Activated CD4-positive, alpha-beta memory T cell treated with anti-CD3 and anti-CD28 coated beads, Interleukin-2, amount 10 ng/mL, durations not matched to agents 7 days and 5 days (primary cell): ENCODE measurements at places on chromosomes 11 and 22.
A peak's percentile ranks its signal among the peaks of the same experiment; 100 is the strongest.

- DNase-seq = peak; percentile 42
Observed at GRCh38 chr11:5280582-5281102, 10.9 kb upstream of the HBE1 start.

DNA sequence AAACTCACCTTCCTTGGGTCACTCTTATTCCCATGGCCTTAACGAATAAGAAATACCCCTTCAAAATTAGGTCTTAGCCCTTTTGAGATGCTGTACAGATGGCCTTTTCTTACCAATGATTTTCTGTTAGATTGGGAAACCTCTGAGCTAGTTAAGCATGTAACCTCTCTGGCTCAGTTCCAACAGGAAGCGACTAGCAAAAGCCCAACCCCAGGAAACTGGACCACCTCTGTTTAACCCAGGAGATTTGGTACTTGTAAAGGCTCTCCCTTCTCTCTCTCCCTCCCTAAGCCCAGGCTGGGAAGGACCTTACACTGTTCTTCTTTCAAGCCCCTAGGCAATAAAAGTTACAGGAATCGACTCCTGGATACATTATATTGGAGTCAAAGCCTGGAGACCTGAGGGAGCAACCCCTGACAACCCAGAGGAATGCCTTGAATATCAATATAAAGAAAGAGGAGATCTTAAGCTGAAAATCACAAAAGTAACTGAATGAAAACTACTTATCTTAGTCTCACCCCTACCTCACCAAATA, 11.7 kb downstream of the APIP start:
- DNase-seq = no peak

GRCh38 chr11:111976767-111977145, 39.6 kb downstream of the DIXDC1 start:
- no peak for DNase-seq

- DNase-seq = peak; percentile 35
Observed at GRCh38 chr11:93740031-93740729, 1.1 kb downstream of the TAF1D start.

DNA sequence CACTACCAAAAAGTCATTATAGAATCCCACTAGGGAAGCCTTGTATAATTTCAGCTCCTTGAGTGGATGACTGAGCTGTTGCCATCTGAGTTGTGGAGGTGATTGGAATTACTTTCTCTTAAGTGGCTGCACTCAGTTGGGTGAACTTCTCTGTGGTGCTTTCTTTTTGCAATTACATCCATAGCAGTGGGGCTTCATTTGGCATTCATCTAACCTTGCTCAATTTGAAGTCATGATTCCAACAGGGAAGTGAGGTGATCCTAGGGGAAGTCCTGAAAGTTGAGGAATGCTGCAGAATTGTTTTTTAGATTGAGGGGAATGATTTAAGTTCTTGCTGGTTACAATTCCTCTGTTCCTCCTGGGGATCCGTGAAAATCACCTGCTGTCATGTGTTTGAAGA, 39.6 kb downstream of the ARHGAP42 start:
- DNase-seq = no peak

DNA sequence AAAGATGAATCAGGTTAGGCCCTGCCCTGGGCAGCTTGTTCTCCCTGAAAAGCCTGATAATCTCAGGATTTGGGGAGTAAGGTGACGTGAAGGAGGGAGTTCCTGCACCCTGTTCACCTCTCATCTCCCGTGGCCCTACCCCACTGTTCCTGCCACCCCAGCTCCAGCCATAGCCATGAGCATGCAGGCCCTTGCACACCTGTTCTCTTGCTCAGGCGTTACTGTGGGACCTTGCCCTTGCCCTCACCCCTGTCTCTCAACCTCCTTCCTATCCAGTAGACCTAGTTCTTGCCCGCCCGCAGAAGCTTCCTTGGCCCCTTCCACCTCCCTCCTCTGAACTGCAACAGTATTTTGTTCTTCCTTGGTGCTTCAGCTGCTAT, 15.0 kb downstream of the TSKU start:
- DNase-seq = no peak

- peak; percentile 73 for DNase-seq
Observed at GRCh38 chr11:71452199-71453036, 585 bp upstream of the NADSYN1 start.

- no peak for DNase-seq
Observed at GRCh38 chr11:20444535-20444934, 57.0 kb downstream of the PRMT3 start.

DNA sequence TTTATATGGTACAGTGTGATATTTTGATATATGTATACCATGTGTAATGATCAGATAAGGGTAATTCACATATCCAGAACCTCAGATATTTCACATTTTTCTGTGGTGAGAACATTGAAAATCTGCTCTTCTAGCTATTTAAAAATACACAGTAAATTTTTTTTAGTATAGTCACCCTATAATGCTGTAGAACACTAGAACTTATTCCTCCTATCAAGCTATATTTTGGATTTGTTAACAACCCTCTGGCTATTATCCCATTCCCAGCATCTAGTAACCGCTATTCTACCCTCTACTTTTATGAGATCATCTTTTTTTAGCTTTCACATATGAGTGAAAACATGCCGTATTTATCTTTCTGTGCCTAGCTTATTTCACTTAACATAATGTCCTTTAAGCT, 65.5 kb upstream of the SYT9 start:
- DNase-seq = no peak

- DNase-seq = no peak
Observed at GRCh38 chr11:5196067-5196466, 4.4 kb downstream of the OR51V1 start.

DNA sequence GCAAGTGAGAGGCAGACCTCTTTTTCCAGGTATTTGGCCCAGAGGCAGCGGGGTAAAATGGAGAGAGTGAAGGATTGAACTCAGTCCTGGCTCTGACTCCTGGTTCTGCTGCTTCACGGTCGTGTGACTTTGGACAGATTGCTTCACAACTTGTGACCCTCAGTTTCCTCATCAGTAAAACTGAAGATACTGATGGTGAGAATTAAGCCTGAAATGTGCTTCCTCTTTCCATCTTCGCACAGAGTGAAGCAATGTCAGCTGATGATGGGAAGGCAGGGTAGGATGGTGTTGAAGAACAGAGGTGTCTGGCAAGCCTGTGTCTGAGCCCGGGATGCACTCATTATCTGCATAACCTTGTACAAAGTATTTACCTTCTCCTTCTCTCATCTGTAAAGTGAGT, 59.0 kb downstream of the UBASH3B start:
- no peak for DNase-seq

DNA sequence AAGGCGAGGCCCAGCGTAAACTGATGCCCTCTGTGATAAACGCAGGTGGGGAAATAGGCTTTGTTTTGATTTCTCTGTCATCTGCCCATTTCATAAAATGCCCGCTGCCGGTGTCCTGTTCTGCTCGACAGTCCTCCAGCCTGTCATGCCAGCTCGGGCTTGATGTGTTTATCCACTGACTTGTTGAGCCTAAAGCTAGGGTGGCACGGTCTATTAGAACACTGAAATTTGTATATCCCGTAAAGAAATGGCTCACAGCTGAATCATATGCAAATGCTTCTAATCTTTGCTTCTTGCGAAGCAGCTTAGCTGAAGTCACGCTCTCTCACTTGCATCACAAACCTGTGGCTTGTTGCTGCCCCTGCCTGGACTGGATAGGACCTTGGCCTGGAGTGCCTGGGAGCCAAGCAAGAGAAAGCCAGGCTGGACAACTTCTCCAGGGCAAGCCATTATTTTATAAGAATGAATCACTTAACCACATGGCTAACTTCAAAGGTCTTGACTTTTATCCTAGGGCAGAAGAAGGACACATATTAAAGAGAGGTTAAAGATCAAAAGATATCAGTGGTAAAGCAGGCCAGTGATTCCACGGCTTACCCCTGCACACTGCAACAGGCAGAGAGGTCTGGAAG, 33.1 kb downstream of the EHF start:
- DNase-seq = no peak

- DNase-seq = no peak
Observed at GRCh38 chr22:16603448-16603768, 10.8 kb upstream of the CCT8L2 start.

DNA sequence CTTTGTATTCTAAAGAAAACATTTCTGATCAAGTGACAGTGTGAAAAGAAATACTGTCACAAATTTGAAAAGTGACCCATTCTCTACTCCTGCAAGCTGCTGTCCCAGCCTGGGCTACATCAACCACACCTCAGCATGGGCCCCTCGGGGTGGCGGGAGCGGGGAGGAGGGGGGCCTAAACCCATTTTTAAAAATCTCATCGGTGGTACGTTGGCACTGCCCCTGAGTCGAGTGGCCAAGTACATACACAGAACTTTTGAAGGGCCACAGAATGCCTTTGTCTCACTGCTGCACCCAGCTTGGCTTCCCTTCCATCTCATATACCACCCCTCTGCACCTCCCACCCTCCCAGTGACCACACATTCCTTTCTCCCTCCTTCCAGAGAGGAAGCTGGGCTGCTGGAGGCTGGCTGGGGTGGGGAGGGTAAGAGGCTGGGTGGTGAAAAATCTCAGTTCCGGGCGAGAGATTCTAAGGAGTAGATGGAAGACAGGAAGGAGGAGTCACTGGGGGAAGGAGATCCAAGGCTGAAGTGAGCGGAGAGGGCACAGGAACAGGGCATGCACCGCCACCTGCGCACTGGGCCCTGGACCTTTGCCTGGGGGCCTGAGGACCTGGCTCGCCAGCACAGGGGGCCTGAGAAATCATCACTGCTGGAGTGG, 21.1 kb downstream of the FXYD6 start:
- DNase-seq = no peak

GRCh38 chr11:60077216-60077817, 11.1 kb upstream of the MS4A2 start:
- no peak for DNase-seq

DNA sequence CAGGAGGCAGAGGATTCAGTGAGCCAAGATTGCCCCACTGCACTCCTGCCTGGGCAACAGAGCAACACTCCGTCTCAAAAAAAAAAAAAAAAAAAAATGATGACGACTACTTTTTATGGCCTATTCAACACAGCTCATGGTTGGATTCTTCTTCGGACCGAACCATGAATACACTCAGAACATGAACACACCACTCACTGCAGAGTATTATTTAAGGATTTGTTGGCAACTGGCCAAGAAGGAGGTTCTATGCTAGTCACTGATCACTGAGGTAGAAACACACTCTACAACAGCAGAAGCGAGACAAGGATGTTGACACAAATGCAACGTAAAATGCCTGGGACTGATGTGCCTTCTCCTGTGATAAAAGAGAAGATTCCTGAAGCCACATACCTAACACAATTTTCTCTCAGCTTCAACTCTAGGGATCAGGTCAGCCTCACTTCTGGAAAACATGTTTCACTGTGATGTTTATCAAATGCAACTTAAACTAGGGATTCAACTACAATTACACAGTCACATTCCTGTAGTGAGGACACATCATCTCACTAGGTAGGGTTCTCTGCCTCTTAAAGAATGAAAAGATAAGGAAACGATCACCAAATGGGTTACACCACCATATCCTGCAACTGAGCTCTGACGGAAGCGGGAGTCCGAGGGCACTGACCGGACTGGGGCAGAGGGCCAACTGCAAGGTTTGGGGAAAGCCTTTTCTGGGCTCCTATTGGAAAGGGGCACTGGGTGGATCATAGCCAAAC, 82.5 kb downstream of the SGSM3 start:
- no peak for DNase-seq

DNA sequence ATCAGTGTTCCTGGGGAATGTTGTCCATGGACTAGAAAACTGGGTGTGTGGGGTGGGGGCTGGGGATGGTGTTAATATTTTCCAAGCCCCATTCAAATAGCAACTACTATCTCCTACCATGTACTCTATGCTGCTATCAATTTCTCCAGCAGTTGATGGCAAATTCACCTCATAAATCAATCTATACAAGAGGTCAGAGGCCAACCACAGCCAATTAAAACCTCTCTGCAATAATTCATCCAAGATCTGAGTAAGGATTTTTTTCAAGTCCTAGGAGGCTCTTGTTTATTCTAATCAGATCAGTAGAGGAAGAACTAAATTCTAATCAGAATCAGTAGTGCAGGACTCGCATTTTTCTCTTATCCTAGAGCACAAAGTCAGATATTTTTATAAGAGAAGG, 73.4 kb upstream of the WT1 start:
- no peak for DNase-seq

DNA sequence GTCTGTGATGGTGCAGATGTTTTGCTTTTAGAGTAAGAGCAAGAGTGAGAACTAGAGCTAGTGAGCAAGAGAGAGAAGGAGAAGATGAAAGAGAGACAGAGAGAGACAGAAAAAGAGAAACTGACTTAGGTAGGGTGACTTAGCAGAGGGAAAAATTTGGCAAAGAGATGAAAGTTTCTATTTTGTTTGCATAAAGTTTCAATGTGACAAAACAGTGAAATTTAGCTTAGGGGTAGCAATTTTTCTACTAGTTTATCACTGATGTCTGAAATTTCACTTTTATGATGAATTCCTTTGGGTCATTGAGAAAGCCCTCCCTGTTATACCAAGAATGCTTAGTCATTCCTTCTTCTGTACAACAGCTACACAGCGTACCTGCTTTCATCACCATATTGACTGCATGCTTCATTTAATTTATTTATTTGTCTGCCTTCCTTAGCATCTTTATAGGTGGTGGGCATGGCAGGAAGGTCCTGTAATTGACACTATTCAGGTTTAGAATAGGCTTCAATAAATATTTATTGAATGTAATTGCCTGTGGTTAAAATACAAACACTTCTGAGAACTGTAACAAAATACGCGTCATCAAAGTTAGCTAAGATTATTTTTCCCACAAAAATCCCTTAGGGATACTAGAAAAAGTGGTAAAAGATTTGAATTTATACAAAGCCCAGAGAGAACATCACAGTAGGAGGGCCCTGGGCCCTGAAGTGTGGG, 19.9 kb upstream of the CTSC start:
- DNase-seq = no peak

GRCh38 chr22:48579043-48579927, 1248.4 kb downstream of the BRD1 start:
- no peak for DNase-seq

DNA sequence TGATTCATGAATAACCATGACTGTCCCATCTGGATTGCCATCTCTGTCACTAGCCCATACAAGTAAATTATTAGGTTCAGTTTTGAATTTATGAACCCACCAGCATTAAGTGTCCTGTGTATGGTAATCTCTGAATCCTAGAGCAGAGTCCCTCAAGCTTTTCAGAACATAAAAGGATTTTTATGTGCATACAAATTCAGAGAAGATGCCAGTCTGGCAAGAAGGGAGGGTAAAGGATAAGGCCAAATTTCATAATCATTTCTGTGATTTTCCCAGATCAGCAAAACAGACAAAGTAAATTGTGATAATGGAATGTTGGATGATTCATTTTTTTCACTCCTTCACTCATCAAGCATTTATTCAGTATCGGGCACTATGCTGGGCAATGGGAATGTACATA, 371.1 kb upstream of the ARHGAP42 start:
- DNase-seq = no peak

GRCh38 chr11:44344921-44345320, 35.0 kb upstream of the ALX4 start:
- no peak for DNase-seq

- DNase-seq = no peak
Observed at GRCh38 chr11:112000703-112001102, 24.5 kb upstream of the DLAT start.

GRCh38 chr11:3200388-3201111, 18.1 kb downstream of the MRGPRG start:
- no peak for DNase-seq
